HAP-1 (cell line): ENCODE measurements at places on chromosomes 4 and X.
A peak's percentile ranks its signal among the peaks of the same experiment; 100 is the strongest.

- DNase-seq: no peak
These were observed 134.1 kb downstream of the KLHL34 start for GRCh38 chrX:21524008-21524407.

- DNase-seq: no peak
These were observed 115.0 kb upstream of the TLL1 start for GRCh38 chr4:165758086-165758485.

- DNase-seq: peak; percentile 31
These were observed 6.0 kb upstream of the HPGDS start for GRCh38 chr4:94348666-94349065.

DNA sequence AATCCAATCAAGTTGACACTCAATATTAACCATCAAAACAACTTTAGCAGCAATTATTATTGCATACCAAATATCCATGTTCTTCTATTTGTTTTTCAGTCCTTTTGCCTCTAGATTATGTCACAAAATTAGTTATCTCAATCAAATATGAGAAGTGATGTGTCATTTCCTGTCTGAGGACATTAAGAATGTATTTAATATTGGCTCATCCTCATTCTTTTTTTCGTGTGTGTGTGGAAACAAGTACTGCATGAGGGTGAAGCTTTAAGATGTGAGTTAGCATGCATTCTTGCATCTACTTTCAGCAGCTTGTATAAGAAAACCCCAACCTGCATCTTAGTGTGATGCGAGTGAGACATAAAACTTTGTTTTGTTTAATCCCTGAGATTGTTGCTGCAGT lies 301.4 kb downstream of the GRIA2 start:
- DNase-seq: no peak

DNA sequence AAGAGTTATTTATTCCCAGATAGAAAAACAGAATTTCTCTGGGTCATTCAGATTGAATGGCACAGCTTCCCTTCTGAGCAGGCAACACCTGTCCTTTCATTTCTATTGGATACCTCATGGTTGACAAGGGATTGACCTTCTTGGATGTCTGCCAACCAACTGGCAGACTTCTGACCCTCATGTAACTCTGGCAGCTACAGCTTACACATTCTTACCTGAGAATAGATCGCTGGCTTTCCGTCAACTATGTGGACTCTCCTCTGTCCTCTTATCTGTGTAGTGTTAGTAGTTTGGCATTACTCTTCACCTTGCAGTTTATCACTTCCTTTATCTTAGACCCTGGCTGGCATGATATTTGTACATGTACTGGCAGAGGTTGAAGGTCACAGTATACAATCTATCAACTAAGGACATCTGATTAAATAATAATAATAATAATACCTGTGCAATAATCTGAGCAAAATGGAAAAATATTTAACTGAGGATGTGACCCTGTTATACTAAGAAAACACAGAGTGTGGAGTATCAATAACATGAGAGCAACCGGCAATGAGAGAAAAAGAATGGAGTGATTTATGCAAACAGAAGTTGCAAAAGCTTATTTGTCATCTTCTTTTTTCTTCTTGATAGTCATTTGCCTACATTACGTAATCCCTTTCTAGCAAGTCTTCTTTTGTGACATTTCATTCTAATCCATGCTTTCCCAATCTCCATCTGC lies 1118.2 kb downstream of the ARAP2 start:
- DNase-seq: no peak
